ENCODE measurements at places on chromosomes 6 and 20.

- no peak for DNase-seq
Observed at GRCh38 chr6:79833264-79833963, 113.9 kb downstream of the ELOVL4 start.

DNA sequence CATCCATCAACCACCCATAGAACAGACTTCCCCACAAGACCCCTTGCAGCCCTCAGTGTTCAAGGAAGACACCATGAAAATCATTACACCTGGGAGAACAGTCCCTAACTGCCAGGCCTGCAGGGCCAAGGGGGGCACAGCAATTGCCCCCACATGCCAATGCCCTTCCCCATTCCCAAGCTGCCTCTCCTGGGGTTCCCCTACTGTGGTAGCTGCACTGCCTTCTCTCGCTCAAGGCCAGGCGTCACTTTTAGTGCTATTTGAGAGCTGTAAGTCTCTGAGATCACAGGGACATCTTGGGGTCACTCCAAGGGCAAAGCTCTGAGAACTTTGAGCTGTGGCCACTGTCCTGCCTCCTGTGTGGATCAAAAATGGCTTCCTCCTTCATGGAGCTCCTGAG lies 6.0 kb upstream of the ACSS1 start:
- no peak for DNase-seq

- DNase-seq = no peak
Observed at GRCh38 chr6:122803171-122803661, 14.2 kb downstream of the SMPDL3A start.

- DNase-seq = no peak
Observed at GRCh38 chr6:30781395-30781742, 37.0 kb upstream of the IER3 start.

DNA sequence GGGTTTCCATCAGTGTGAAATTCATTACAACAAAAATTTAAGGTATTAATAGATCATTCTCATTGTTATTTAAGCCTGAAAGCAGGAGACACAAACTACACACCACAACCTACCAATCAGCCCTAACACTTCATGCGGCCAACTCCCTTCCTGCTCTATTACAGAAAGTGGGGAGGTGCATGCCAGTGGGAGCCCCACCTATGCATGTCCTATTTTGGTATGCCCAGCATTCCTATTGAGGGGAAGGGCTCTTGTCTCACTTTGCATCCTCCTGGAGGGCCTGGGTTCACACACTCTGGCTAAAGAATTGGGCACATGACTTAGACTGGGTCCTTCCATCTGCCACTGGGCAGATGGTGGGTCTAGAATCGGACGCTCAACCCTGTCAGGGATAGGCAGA lies 450.0 kb downstream of the PTPRT start:
- DNase-seq = no peak

DNA sequence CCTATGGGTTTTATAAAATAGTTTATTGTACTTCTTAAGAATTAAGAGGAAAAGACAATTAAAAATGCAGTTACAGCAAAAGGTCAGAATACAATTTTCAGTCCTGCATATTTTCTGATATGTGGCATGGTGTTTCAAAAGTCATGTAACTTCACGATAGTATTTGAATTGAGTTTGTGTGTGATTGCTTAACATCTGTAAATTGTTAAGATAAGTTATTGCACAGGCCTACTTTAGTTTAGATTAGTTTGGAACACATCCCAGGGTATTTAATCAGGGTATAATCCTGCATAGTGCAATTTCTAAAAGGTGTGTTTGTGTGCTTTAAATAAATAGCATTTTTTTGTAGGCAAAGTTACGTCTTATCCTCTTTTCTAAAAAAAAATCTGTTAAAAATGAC lies 289.6 kb downstream of the RIMS1 start:
- no peak for DNase-seq

- DNase-seq = no peak
Observed at GRCh38 chr20:58512808-58513552, 2.2 kb downstream of the APCDD1L start.

GRCh38 chr6:25089442-25089841 lies 153.7 kb upstream of the RIPOR2 start:
- DNase-seq = no peak

DNA sequence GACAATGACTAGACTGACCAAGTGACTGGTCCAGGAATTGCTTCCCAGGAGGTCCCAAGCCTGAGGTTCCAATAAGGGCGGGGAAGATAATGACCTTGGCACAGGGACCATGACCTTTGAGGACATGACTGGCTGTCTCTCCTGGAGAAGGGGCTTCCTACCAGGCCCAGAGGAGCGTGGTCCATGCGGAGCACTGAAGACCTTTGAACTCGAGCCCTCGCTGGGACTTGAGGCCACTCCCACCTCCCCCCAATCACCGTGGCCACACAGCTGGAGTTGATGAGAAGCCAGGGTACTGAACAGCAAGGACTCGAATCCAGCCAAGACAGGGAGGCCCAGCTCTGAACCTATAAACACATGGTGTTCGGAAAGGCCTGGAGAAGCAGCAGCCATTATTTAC lies 677.0 kb downstream of the PRKN start:
- DNase-seq = no peak

DNA sequence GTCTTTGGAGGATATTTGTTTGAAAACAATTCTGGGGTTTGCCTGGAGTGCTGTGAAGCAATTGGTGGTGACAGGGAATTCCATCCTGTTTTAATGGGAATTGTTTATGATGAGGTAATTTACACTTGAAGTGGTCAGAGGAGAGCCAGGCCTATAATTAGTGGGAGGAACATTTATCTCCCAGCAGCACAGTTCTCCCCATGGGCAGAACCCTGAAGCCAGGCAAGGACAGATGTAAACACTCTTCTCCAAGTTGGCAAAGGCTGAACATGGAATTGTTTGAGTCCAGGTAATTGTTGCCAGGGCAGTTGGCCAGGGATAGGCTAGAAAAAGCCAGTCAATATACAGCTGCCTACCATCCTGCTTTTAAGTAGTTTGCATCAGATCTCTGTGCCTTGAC lies 789.7 kb downstream of the FRK start:
- DNase-seq = no peak

- no peak for DNase-seq
Observed at GRCh38 chr20:40960101-40960500, 68.5 kb upstream of the TOP1 start.

- no peak for DNase-seq
Observed at GRCh38 chr6:164167873-164168405, 753.4 kb downstream of the QKI start.

DNA sequence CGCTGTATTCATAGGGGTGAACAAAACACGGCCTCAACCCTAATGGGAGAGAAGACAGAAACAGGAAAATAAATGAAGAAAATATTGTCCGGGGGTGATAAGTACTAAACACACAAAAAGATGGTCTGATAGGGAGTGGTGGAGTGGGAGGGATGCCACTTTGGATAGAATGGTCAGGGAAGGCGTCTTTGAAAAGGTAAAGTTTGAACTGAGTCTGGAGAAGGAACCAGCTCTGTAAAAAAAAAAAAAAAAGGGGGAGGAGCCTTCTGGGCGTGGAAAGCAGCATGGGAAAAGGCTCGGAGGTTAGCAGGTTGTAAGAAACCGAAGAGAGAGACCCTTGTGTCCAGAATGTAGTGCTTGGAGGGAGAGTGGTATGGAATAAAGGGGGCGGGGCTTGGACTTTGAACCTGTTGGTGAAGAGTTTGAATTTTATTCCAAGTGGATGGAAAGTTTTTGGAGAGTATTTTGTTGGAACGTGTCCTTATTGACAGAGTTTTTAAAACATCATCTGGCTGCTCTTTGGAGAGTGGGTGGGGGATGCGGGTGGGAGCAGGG lies 1.8 kb downstream of the CHMP4B start:
- no peak for DNase-seq

DNA sequence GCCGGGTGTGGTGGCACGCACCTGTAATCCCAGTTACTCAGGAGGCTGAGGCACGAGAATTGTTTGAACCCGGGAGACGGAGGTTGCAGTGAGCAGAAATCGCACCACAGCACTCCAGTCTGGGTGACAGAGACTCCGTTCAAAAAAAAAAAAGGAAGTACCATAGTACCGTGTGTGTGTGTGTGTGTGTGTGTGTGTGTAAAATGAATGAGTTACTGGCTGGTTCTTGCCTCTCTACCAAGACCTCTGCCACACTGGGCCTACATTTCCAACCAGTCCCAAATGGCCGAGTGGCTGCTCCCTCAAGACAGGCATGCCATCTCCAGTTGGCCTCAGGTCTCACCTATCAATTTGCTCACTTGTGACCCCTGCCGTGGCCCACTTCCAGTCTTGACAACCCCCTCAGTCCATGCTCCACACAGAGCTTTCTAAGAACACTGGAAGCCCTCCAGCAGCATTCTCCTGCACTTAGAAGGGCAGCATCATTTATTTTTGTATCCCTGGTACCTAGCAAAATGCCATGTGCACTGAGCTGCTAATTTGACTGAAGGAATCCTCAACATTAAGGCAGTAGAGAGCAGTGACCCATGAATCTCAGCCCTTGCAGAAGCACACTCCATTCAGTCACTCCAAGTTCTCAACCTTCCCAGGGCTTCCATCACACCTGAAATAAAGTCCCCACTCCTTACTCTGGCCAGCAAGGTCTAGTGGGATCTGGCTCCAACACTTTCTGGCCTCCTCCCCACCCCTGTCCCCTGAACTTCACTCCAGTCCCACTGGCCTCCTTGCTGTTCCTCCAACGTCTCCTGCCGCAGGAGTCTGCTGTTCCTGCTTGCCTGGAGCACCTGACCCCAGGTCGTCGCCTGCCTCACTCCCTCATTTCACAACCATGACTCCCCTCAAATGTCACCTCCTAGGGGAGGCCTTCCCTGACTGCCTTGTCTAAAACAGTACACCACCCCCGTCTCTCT lies 29.9 kb downstream of the COX4I2 start:
- no peak for DNase-seq

Data from stimulated activated CD4-positive, alpha-beta T cell treated with anti-CD3 and anti-CD28 coated beads, Interleukin-15, amount 100 ng/mL, for 24 hours (primary cell).